ENCODE measurements at places on chromosomes 2 and 18. TPM values are rescaled to one million over a fixed set of nuclear protein-coding genes. Genes with fewer than 3 reads are reported as not detected.

GRCh38 chr2:201130524-201131186, 14.7 kb downstream of the CFLAR start:
- no peak overlapping the region for H3K4me3 ChIP-seq
- peak; percentile 31 for DNase-seq
- no peaks in the 10 kb centered on the region for H3K27me3 ChIP-seq
- peaks cover 63% of the 10 kb centered on the region for H3K4me1 ChIP-seq
- H3K27ac ChIP-seq = peak overlapping the region; percentile 24

- DNase-seq = no peak
- H3K27me3 ChIP-seq = no peaks in the 10 kb centered on the region
- no peaks in the 10 kb centered on the region for H3K36me3 ChIP-seq
- no peak overlapping the region for H3K27ac ChIP-seq
- H3K4me3 ChIP-seq = no peak overlapping the region
- H3K4me1 ChIP-seq = peaks cover 6% of the 10 kb centered on the region
Measured at GRCh38 chr2:144215701-144216675, 303.9 kb downstream of the ZEB2 start.

ASXL3 gene
- total RNA-seq = 0.02 TPM

DNA sequence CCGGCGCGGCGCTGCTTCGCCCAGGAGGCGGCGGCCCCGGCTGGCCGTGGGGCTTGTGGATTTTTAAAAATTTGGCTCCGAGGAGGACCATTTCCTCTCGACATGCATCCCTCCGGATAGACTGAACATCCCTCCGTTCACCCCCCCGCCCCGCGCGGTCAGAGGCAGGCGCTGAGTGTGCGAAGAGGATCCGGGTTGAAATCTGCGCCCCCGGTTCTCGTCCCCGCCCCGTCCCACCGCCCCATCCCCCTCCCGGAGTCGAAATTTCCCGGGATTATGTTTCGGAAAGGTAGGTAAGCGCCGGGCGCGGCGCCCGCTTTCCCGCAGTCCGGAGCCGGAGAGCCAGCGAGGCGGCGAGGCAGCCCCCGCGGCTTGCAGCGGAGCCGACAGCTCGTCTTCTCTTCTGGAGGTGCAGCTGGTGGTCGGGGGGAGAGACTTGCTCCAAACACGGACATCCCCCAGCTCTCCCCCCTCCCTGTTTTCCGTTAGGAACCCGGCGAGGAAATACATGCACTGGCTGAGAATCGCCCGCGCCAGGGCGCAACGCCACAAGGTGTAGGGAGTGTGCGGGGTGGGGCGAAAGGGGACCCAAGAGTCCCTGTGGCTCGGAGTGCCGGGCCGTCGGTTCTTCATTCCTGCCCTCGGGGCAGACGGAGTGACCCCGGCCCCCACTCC, at the start of gene PRKCE:
PRKCE (plus strand) TSS at position 261 of the 675 bp plus-strand sequence.
- no peaks in the 10 kb centered on the region for H3K27me3 ChIP-seq
- H3K27ac ChIP-seq = peak within 1 kb of the TSS; percentile 84
- peak within 1 kb of the TSS; percentile 91 for H3K4me3 ChIP-seq
- H3K36me3 ChIP-seq = no peaks in the 10 kb centered on the region
- H3K4me1 ChIP-seq = peaks cover 43% of the 10 kb centered on the region

DNA sequence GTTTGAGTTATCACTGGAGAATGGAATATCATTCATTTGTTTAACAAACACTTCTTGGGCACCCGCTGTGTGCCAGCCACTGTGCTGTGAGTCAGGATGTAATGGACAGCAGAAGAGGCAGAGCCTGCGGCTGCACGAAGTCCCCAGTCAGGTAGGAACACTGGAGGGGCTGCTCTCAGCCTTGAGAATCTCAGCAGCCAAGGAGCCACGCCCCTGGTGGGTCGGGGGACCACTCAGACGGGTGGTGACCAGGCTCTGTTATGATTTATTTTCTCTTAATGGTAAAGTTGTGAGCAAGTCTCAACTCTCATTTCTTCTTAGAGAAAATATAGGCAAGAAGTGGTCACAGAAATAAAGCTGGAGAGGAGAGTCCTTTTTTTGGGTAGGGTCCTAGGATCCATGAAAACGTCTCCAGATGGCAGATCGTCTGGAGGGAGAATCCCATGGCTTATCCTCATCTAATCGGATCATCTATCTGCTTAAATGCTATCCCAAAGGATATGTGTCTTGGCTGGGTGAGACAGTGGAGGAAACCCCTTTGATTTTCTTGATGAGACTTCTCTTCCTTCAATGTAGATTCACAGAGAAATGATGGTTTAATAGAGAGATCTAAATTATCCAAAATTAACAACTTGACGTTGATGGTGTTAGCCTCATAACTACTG, 129.1 kb upstream of the LGALSL start:
- no peaks in the 10 kb centered on the region for H3K27me3 ChIP-seq
- no peak overlapping the region for H3K4me3 ChIP-seq
- no peak for DNase-seq
- H3K27ac ChIP-seq = no peak overlapping the region

PAX8 gene
- total RNA-seq = 0.64 TPM

DNA sequence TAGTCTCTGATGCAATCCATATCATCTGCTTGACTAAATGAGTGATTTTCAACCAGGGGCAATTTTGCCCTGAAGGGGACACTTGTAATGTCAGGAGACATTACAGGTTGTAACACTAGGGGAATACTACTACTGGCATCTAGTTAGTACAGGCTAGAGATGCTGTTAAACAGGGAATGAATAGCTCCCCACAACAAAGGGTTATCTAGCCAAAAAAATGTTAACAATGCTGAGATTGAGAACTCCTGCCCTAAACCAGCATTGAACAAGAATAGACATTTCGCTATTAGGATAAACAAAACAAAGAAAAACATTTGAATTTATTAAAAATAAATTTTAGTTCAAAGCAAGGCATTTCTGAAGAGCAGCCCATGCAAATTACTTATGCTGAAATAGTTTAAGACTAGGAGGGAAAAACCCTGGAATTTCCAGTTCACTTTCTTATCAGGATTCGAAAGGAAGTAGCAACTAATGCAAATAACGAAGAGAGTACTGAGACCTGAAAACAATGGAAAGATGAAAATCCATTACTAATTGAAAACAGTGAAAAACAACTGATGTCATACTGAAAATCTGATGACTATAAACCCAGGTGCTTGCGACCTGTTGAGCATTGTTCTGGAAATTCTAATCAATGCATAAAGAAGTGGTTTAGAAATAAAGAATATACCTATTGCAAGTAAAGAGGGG, 53.1 kb downstream of the CAB39 start:
- no peak overlapping the region for H3K27ac ChIP-seq
- H3K4me1 ChIP-seq = no peaks in the 10 kb centered on the region
- no peaks in the 10 kb centered on the region for H3K27me3 ChIP-seq
- no peak for DNase-seq
- H3K4me3 ChIP-seq = no peak overlapping the region

- no peak for DNase-seq
- peak overlapping the region; percentile 3 for H3K27ac ChIP-seq
- no peaks in the 10 kb centered on the region for H3K27me3 ChIP-seq
- H3K4me3 ChIP-seq = no peak overlapping the region
Measured at GRCh38 chr2:58063641-58064040, 17.0 kb downstream of the VRK2 start.

DNA sequence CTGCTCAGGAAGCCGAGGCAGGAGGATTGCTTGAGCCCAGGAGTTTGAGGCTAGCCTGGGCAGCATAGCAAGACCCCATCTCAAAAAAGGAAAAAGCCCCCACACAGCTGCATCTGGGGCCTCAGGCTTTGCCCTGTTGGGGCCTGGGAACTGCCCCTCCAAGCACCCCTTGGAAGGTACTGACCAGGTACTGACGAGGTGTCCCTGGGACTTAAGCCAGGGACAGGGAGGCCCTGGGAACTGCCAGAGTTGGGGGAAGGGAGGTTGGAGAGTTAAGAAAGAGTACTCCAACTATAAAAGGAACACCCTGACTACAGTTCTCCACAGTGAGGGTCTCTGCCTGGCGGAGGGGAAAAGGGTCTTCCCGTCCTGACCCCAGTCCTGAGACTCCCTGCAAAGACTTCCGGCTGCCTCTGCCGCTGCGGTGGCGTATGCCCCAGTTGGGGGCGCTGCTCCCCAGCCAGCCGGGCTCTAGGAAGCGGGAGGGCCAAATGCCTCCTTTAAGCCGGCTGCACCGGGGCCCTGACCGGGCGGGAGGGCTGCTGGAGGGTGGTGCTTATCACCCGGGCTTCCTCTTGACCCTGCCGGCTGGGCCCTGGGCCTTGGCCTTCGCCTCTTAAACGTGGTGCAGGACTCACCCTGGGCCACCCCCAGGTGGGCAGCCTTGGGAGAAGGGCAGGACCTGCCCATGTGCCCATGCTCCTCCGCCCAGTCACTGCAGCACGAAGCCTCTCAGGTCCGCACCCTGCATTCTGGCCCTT, 12.8 kb downstream of the SLC30A3 start:
- H3K27ac ChIP-seq = no peak overlapping the region
- H3K36me3 ChIP-seq = no peaks in the 10 kb centered on the region
- peak; percentile 57 for DNase-seq

SANBR gene
- 6.6 TPM for total RNA-seq

- no peak overlapping the region for H3K27ac ChIP-seq
- H3K27me3 ChIP-seq = no peaks in the 10 kb centered on the region
- no peaks in the 10 kb centered on the region for H3K4me1 ChIP-seq
- no peak overlapping the region for H3K4me3 ChIP-seq
- no peak for DNase-seq
Measured at GRCh38 chr2:72050734-72051133, 96.9 kb downstream of the CYP26B1 start.

CHRNG gene
- total RNA-seq = not detected

- no peak overlapping the region for H3K4me3 ChIP-seq
- no peaks in the 10 kb centered on the region for H3K36me3 ChIP-seq
- H3K4me1 ChIP-seq = no peaks in the 10 kb centered on the region
- DNase-seq = no peak
- no peak overlapping the region for H3K27ac ChIP-seq
Measured at GRCh38 chr2:214311031-214311533, 99.8 kb upstream of the VWC2L start.

- no peak for DNase-seq
- H3K27ac ChIP-seq = no peak overlapping the region
- peaks cover 30% of the 10 kb centered on the region for H3K4me1 ChIP-seq
- no peaks in the 10 kb centered on the region for H3K36me3 ChIP-seq
- no peaks in the 10 kb centered on the region for H3K27me3 ChIP-seq
Measured at GRCh38 chr2:169108099-169108884, 38.9 kb downstream of the DHRS9 start.

DNA sequence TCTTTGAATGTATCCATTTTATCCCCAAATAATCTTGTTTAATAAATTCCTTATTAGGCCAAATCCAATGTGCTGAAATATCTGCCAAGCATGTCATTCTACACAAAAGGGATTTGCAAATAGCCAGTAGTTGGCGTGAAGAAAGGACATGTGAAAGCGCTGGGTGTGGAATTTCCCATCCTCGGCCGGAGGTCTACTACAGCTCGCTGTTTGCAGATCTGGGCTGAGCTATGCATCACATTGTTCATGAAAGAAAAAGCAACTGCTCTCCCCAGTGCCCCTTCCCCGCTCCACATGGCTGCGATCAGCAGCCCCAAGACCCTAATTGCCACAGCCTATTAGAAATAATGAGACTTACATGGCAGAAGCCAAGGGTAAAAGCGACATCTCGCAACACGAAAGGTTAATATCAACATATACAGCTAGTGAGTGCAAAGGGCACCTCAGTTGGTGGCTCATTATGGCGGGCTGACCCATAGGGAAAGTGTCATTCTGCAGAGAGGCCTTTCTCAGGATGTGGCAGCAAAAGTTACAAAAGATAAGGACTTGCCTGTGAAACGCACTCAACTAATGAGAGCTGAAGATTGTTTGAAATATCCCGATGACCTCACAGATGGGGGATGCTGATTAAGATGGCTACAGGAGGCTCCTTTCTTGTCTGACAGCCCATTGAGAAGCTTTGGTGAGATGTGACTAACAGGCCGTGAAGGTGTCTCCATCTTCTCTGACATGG, 126.9 kb upstream of the CYP1B1 start:
- H3K4me3 ChIP-seq = no peak overlapping the region
- no peaks in the 10 kb centered on the region for H3K4me1 ChIP-seq
- DNase-seq = no peak
- no peak overlapping the region for H3K27ac ChIP-seq

GRCh38 chr18:42901161-42901560, 214.3 kb downstream of the RIT2 start:
- no peak for DNase-seq
- no peak overlapping the region for H3K27ac ChIP-seq
- no peaks in the 10 kb centered on the region for H3K27me3 ChIP-seq
- no peak overlapping the region for H3K4me3 ChIP-seq
- H3K4me1 ChIP-seq = no peaks in the 10 kb centered on the region
- no peaks in the 10 kb centered on the region for H3K36me3 ChIP-seq

SERPINB2 gene
- total RNA-seq = 1.7 TPM

- no peak overlapping the region for H3K4me3 ChIP-seq
- no peak for DNase-seq
- H3K4me1 ChIP-seq = no peaks in the 10 kb centered on the region
- H3K27me3 ChIP-seq = no peaks in the 10 kb centered on the region
- H3K36me3 ChIP-seq = no peaks in the 10 kb centered on the region
- H3K27ac ChIP-seq = no peak overlapping the region
Measured at GRCh38 chr2:57333221-57333620, 713.4 kb upstream of the VRK2 start.

DNA sequence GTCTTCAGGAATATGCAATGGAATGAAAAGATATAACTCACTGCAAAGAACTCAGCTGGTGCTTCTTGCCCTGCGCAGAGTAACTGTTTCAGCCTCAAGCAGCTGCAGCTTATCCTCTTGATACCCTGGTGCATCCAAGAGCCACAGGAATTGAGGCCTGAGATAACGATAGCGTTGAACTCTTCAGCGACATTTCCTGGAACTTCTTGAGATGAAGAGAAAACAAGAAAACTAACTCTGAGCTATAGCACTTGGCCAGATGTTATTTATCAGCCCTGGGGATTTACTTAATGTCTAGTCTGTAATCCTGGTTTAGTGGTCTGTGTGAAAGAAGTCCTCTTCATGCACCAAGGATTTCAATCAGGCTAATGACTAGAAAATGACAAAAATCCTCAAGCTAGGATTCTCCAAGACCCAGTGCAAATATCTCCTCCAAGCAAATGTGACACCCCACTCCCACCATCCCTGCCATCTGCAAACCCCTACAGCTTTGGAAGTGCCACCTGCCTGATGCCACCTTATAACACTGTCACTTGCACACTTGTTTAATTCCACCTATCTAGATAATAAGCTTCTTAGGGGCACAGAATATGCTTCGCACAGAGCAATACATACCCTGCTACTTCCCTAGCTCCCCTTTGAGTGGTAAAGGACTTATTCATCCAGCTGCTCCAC, 40.6 kb downstream of the EHD3 start:
- no peaks in the 10 kb centered on the region for H3K36me3 ChIP-seq
- no peaks in the 10 kb centered on the region for H3K27me3 ChIP-seq
- H3K4me1 ChIP-seq = peaks cover 6% of the 10 kb centered on the region
- no peak overlapping the region for H3K27ac ChIP-seq
- no peak overlapping the region for H3K4me3 ChIP-seq

GRCh38 chr2:27622921-27623384, 5.9 kb downstream of the CCDC121 start:
- H3K36me3 ChIP-seq = peaks cover 44% of the 10 kb centered on the region
- no peak for DNase-seq
- H3K27ac ChIP-seq = no peak overlapping the region
- peaks cover 2% of the 10 kb centered on the region for H3K4me1 ChIP-seq

HMSD gene
- total RNA-seq = not detected

All from B cell (primary cell).